ENCODE measurements at places on chromosomes 5 and 9.

DNA sequence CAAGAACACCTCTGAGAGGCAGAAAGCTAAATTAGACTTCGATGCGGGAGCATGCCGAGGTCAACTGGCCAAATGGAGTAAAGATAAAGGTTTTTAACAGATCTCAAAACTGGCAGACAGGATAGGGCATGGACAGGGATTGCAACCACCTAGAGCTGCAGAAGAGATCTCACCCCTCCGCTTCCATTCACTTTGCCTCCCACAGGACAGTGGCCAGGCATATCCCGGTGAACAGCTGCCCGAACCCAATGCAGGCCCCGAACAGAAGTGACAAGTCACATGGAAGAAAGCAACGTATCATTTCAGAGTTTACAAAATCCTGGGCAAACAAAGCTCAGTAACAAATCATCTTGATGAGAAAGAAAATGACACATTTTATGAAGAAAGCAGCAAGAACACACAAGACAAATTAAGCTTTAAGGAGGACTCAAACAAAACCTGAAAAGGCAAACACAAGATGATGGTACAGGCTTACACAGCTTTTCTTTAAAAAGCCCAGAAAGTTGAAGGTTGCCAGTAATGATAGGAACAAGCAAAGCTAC, 18.4 kb downstream of the RNF130 start:
- no peak for DNase-seq

- no peak for DNase-seq
Observed at GRCh38 chr5:150144879-150145278, 10.8 kb downstream of the PDGFRB start.

GRCh38 chr9:96436063-96436455, 13.9 kb upstream of the HABP4 start:
- DNase-seq, result no peak

DNA sequence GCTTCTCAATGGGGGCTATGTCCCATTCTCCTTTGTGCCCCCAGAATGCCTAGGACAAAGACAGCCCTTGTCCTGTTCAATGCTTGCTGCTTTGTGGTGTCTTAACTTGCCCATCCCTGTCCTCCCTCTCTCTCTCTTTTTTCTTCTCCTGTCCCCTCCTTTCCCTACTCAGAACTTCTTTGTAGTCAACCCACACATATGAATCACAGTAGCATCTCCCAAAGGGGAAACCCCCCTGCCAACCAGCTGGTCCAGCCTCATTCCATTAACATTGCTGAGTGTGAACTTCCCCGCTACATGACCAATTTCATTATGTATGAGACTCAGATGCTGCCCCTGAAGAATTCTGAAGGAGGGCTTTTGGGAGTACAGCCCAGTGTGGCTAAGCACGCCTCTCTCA, 408.3 kb downstream of the ENC1 start:
- DNase-seq, result no peak

- no peak for DNase-seq
Observed at GRCh38 chr9:135169709-135170226, 82.3 kb downstream of the OLFM1 start.

GRCh38 chr9:108142504-108143201, 653.1 kb upstream of the KLF4 start:
- no peak for DNase-seq

GRCh38 chr5:342501-343460, 21.3 kb downstream of the AHRR start:
- no peak for DNase-seq

GRCh38 chr9:76766126-76766525, 1.9 kb downstream of the PCA3 start:
- DNase-seq, result no peak

DNA sequence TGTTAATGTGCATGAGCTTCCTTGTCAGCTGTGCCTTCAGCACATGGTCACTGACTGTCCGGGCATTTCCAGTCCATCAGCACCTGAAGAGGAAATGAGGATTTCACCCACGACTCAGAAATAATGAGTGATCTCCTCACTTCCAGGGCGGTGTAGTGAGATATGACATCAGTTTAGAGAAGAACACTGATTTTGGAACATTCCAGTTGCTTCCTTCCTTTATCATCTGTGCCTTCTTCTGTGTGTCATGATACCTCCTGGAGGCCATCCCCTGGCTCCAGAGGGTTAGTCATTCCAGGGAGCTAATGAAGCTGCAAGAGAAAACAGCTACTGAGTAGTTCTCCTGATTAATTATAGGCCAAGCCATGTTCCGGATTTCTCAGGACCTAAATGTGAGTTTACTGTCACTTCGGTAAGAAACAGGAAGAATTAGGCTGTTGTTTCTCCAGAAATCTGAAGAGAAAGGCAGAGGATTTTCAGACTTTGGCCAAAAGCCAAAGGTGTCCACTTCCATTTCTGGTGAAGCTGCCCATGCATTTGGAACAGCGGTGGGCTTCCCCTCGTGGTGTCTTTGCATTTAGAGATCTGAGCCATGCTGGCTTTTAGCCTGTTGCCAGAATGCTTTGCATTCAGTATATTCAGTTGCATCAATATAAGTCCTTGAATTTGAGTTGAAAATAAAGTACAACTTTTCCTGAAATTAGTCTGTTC, 161.3 kb upstream of the OTULINL start:
- no peak for DNase-seq

DNA sequence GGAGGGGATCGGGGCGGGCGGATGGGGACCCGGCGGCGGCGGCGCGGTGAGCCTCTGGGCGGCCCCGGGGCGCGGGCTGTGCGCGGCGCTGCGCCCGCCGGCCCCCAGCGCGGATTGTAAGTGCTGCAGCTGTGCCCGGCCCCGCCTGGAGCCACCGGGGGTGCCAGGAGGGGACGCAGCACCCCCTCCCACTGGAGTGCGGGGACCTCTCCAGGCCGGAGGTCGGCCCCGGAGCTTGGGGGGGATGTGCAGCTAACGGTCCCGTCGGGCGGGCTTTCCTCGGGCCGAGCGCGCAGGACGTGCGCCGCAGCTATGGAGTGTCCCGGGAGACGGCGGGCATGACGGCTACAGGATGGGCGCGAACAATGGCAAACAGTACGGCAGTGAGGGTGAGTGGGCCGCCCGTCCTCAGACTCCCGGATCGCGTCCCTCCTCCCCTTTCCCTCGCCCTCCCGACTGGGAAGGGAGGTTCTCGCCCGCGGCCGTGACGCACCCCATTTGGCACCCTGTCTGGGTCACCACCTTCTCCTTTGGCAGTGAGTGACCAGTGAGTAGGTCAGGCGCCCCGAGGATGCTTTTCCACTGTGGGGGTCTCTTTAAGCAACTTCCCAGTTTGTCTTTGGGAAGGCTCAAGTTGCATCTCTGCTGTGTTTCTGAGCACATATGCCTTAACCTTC, 483 bp downstream of the FBXL7 start:
- DNase-seq, result no peak

DNA sequence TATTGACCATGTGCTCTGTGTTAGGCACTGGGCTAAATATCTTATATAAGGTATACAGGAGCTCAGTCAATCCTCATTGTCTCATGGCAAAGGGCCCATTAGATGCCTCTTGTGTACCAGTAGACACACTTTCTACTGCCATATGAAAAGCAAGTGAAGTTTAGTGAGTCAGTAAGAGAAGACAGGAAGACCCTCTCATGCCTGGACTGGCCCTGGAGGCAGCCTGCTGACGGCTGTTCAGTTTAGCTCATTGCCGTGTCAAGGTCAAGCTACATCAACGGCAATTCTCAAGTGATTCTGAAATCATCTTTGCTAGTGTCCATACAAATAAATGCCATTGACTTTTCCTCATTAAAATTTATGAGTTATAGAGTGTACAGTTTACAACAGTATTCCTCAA, 237.9 kb downstream of the IRX1 start:
- DNase-seq, result no peak

DNA sequence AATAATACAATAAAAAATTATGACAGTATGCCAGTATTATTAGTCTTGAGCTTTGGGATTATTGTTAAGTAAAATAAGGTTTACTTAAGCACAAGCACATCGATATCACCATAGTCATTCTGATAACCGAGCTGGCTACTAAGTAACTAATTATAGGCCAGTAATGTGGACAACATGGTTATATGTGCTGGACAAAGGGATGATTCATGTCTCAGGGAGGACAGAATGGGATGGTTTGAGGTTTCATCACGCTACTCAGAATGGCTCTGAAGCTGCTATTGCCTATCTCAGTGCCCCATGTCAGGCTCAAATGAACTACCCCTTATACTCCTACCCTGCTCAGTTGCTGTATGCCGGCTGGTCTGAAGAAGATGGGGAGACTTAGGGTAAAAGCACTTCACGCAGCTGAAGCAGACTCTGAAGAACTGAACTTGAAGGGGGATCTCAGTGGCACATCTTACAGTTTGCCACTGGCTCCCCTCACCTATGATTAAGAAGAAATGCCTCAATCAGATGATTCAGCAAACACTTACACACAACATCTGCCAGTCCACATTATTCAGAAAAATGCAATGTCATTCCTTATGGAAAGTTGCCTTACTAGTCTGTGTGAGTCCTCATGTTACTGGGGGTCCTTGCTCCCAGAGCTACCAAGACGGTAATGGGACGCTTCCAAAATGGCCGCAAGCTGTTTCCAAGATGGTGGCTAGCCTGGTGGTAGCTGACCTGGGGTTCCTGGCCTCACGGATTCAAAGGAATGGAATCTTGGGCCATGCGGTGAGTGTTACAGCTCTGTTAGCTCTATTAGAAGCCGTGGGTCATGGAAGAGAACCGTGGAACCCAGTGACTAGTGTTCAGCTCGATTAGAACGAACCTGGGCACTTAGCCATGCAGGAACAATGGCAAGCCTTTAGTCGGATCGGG, 1098.6 kb downstream of the TAF11L14 start:
- DNase-seq, result no peak

DNA sequence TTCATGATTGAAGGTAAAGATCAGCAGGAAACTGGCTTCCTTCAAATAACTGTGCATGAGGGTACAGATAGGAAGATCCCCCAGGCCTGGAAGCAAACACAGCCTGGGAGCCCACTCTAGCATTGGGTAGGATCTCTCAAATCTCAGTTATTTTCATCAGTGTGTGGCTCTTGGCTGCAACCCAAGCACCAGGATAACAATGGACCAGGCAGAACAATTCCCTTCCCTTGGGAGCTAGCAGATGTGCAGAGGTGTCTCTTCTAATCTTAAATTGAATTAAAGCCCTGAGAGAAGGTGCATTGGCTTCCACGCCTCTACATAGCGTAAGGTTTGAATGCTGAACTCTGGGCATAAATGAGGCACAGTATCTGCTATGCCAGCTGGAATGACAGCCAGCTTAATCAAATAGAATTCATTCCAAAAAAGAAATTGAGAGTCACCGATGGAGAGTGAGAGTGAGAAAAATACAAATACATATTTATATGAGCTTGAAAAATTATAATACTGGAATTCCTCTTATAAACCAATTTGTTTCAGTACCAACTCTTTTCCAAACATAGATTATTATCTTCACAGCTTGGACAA, 957.3 kb downstream of the CDH12 start:
- DNase-seq, result no peak

GRCh38 chr5:53994148-53994547, 316.2 kb downstream of the ARL15 start:
- no peak for DNase-seq

DNA sequence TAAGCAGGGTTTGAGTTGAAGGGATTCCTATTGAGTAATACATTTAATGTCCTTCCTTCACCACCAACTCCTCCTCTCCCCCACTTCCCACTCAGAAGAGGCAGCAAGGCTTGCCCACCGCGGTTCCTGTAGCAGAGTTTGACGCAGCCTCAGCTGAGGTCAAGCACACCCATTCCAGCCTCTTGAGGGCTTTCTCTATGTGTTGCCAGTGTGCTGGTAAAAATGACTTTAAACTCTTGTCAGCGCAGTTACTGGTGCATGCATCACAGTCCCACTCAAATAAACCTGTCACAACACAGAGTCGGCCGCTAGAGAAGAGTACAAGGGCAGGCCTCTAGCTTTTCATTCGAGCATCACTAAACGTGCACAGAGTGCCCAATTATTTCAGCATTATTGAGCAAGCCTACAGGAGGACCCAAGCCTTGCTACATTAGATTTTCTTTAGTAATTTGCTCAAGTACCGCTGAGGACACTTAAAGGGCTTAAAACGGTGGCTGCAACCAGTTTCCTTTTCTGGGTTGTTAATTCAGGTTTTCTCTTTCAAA, 79.6 kb downstream of the TLE4 start:
- DNase-seq, result no peak

DNA sequence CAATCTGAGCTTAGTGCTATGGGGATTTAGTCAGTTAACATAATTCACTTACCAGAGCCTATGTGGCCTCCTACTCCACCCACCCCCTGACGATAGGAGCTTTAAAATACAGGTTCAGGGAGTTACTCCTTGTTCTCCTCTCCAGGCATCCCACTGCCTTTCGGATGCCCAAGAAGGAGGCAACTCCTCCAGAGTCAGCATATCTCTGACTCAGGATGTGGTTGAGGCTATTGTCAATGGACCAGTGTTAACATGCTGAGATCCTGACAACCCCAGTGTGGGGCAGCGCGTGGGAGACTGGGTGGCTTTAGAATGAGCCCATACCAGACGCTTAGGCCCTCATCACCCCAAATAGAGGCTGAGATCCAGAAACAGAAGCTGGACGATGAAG, 27.4 kb downstream of the BICD2 start:
- no peak for DNase-seq

DNA sequence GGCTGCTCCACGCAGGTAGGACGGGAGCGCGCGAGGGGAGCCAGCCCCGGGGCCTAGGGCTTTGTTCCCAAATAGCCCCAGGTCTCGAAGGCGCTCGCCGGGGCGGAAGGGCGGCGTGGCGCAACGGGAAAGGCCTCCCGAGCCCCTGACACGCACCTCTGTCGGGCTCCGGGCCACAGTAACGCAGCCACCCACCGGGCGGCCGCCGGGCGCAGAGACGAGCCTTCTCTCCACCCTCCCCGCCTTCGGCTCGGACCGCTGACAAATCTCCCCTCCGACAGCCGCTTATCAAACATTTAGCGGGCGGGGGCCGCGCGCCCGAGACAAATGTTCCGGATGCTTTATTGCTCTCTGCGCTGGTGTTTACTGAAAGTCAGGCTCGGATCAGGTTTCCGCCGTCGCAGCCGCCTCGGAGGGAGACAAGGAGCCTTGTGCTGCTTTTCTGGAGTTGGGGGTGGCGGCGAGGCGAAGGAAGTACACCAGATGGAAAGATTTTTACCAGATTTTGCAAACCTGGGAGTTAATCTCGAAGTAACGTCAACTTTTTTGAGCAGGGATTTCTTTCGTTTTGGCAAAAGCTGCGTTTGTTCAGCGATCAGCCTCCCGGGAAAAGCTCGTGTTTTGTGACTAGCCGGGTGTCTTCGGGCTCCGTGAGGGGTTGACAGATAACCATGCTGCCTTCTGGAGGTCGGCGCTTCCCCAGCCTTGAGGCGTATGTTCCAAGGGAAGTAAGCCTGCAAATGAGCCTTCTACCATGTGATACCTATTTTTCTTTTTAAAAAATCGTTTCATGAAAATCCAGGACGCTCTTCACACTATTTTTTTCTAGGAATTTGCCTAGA, 950 bp downstream of the RGMB start:
- DNase-seq, result no peak

GRCh38 chr5:126389179-126389578, 34.0 kb upstream of the GRAMD2B start:
- DNase-seq, result no peak

Measured in NCI-H1105 (cell line).